Stimulated activated CD8-positive, alpha-beta memory T cell treated with anti-CD3 and anti-CD28 coated beads, Interleukin-7, amount 100 ng/mL, for 1 hour (primary cell): ENCODE measurements at places on chromosomes 2 and 18.

DNA sequence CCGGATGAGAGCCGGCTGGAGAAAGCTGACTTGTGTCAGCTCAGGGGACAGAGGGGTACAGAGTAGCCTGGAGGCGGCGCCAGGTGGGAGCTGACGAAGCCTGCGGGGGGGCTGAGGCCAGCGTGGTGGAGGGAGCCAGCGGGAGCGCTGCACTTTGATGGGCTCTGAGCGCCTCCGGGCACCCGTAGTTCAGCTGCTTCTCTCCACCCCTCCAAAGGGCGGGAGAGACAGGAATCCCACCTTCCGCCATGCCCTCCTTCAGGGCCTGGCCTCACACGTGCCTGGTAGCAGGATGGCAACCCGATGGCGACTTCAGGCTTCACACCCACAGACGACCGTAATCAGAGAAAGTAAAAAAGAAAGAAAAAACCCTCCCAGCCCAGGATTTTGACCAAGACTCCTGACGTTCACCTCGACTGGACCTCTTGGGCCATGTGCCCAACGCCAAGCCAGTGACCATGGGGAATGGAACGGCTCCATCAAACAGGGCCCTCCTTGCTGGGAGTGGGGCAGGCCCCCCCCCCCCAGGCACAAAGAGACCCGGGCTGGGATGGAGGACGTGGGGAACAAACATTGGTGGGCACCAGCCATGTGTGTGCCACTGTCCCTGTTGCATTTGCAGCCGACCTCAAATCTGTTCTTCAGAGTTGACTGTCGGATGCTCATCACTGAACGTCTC lies 60.7 kb upstream of the ASAP2 start:
- no peak for DNase-seq

GRCh38 chr2:212117926-212118325 lies 420.7 kb downstream of the ERBB4 start:
- no peak for DNase-seq

- no peak for DNase-seq
Measured at GRCh38 chr2:141513853-141514252, 617.0 kb downstream of the LRP1B start.

DNA sequence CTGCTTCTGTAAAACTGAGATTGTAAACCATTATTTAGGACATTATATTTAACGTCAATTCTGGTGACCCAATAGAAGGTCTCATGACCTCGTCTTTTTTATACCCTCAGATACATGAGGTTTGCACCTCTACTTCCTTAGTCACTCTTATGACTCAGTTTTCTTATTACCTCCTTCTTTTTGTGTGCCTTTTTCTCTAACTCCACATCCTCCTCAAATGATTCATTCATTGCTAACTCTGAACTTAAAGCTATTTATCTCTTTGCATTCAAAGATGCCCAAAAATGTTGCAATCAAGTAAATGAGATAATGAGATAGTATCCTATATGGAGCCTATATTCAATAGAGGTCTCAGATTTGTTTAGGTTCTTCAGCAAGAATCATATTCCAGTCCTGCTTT lies 121.0 kb upstream of the KYNU start:
- DNase-seq, result no peak

GRCh38 chr2:9639000-9639602 lies 8.3 kb upstream of the YWHAQ start:
- no peak for DNase-seq

GRCh38 chr2:28619213-28620196 lies 123.6 kb downstream of the PLB1 start:
- DNase-seq, result no peak

DNA sequence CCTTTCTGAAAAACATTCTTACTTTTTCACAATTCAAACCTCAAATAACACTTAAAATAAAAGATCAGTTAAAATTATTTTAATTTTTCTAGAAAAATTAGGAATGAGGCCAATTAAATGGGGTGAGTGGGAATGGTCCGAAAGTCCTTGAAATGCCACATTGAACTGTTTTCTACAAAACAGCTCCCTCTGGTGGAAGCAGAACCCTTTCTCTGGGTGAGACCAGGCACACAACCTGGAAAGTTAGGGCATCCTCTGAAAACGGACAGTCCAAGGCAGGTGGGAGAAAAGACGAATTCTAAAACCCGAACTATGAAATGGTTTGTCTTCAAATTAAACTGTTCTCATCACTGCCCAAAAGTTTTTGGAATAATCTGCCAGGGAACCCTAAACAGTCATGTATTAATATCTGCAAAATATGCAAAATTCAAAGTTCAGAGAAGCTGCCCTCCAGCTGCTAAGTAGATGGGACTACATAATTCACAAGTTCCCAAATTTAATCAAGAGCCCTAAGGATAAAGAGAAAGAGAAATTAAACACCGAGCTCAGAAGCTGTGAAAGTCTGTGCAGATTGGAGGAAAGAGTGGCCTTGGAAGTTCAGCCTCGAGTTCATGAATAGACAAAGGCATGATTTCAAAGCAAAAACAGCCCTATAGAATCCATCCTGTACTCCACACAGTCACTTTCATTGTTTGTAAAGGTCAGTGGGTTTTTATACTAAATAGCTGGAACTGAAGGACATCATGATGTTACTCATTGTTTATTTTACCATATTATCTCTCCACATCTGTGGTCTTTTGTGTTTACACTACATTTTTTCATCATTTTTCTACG lies 108.3 kb downstream of the PIEZO2 start:
- no peak for DNase-seq

DNA sequence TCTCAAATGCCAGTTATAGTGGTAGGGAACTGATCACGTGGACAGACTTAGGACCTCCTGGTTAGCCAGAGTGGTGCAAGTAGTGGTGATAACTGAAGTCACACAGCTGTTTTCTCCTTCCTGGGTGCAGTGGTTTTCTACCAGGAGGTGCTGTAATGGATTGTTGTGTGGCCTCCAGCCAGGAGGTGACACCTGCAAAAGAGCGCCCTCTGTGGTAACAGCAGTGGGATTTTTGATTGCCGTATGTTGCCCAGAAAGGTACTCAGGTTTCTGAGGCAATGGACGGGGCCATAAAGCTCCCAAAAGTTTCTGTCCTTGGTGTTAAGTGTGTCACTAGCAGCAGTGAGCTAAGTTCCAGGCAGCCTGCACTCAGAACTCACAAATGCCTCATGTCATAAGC lies 1358.1 kb upstream of the DDX18 start:
- no peak for DNase-seq

DNA sequence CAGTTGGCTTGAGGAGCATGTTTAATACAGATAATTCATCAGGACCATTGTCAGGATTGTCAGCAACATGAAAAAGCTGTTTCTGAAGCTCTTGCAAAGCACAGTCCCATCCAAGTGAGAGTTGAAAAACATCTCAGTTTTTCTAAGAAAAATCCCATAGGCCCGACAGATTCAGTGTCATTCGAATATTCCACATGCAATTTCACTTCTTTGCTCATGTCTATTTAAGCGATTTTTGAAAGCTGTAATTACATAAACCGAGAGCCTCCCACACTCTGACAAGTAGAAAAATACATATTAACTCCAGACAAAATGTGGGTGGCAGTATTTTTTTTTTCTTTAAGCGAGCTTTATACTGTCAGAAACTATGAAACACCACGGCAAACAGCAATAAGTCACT lies 134.7 kb upstream of the GALNT5 start:
- no peak for DNase-seq

- DNase-seq, result no peak
Measured at GRCh38 chr2:234940527-234940926, 11.3 kb upstream of the SH3BP4 start.

DNA sequence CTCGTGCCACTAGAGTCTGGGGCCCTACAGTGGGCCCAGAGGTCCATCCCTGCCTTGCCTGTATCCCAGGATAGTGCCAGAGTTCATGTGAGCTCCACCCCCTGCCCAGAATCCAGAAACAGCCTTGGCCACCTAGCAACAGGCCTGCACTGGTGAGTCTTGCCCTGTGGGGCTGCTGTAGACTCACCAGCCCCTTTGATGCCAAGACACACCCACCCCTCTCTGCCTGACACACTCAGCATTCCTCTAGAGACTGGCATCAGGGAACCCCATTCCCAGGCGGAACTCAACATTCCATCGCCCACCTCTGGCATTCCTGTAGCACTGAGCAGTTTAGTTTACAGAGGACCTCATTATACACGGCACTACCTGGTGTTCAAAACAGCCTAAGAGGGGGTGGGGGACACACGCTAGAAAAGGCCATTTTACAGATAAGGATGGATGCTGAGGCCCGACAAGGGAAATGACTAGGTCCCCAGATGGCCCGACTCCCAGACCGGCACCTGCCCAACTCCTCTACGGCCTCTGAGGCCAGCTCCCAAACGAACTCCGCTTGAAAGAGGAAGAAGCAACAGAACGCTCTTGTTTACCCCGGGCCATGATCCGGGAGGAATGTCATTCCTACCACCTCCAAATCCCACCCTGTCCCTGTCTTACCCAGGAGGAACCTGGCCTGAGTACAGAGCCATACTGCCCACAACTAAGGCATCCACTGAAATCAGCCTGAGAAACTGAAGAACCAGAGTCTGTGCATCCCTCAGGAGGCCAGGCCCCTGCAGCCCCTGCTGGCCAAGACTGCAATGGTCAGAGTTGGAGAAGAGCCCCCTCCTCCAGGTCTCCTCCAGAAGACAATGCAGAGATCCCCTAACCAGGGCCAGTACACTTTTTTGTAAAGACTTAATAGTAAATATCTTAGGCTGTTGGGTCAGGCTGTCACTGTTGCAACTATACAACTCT lies 180.2 kb downstream of the TNS1 start:
- no peak for DNase-seq

DNA sequence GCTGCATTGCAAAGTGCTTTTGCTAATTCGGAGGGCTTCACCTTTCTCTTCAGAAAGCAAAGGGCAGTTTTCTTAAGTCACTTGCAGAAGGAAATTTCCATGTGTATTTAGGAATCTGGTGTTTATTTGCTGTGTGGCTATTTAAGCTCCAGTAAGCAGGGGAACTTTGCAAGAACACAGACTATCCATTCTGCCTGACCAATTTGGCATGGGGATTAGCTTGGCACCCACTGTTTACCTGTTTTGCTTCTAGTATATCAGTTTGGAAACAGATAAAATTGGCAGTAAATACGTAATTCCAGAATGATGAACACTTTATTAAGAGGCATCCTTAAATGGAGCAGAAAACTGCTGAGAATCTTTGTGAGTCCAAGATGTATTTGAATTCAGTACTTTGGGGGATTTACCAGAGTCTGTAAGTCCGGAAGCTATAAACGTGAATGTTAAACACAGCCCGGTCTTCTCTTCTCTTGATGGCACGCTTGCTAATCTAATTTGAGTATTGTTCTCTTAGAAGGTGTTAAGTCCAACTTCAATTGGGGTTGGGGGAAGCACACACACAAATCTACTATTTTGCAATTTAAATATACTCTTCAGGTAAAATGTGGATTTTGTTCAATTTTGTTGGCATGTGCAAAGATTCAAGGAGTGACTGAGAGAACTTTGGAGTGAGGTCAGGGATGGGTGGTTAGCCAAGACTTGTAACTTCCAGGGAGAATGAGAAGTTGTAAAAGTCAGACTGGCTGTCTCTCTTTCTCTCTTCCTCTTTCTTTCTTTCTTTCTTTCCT lies 650 bp downstream of the ACKR3 start:
- no peak for DNase-seq

DNA sequence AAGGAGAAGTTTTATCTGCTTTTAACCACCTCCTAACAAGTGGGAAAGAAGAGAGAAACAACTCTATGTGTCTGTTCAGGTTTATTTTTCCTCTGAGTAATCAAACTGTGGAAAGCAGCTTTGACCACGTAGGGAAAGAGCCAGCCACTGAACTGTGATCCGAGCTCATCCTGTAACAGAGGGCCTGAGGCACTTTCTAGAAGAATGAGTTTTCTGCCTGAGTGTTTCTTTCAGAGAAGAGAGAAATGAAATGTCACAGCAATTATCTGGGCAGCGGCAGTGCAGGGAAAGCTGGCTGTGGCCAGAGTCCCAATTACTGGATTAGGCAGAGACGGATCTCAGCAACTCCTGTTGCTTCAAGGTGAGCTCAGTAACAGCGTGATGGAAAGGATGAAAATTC lies 151.9 kb downstream of the CD226 start:
- DNase-seq, result no peak

DNA sequence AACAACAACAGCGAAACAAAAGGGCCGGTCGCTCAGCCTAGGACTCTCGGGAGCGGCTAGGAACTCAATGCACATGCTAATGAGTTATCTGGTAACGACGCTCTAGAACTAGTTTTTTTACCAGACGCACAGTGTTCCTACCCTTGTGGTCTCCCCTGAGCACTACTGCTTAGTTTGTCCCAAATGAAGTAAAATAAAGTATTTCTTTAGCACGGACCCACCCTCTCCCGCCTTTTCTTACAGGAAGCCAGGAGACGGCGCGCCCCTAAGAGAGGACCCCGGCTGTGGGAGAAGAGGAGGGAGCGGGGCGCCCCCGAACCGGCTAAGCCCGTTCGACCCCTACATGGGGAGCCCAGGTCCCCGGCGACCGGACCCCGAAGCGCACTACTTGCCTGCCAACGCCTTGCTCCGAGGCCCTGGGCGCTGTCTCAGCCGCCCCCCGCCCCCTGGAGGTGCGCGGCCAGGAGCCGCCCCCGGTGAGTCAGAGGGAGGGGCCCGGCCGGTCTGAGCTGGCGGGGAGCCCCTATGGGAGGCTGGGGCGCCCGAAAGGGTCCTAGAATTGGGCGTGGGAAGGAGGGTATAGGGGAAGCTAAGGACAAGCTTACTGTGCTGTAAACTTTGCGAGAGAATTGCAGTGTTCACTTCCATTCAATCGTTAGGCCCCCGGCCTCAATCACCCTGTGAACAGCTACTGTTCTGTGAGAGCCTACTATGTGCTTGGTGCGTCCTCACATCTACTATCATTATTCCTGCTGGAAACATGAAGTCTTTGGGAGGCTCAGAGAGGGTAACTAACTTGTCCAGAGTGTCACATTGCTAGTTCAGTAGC lies 3.6 kb upstream of the CAPG start:
- DNase-seq, result no peak

DNA sequence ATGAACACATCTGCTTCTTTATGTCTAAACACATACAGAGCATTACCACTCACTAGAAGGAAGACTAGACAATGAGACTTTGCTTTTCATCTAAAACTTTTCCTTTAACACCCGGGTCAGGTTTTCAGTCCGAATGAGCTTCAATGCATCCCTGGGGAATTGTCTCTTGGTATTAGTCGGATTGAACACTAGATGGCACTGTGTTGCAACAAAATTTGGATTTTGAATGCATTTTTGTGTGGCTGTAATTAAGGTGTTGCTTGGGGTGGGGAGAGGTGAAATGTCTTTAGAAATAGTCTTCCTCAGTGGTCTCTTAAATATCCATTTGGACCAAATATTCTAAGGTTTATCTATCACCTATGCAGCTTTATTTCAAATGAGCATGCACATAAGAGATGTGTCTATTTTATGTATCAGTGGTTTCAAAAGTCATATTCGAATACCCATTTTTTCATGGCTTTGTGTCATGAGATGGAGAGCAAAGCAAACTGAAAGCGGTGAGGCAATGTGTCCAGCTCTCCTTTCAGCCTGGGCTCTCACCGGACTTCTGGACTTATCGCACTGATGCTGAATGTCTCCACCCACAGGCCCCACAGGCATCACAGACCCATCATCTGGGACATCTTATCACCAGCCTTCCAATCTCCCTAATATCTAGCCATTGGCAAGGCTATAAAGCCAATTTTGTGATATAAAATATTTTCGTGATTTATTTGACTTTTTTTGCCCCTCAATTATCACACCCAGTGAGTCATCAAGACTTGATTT lies 510.3 kb downstream of the RNF144A start:
- no peak for DNase-seq
